ENCODE measurements at places on chromosomes 13 and 19.

DNA sequence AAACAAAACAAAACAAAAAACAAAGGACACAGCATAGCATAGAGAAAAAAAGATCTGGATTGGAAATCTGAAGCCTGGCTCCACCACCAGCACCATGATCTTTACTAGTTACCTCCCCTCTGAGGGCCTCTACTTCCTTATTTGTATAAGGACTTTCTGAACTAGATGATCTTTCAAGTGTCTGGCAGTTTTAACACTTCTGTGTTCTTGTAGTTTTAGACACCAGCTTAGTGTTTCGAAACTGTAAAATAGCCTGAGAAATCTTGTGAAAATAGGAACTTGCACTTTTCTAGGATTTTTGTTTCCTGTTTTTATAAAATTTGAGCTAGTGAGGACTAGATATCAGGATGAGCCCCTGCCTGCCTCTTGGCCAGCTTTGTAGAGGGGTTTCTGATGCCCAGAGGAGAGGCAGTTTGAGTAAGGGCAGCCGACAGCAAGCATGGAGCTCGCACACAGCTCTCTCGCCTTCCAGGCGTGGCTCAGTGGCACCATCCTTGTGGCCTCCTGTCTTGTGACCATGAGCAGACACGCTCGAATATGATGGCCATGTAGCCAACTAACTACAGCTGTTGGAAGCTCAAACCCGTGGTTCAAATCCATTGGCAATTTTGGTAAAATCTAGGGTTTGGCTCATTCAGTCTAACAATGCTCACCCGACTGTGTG is 319.0 kb downstream of the KCNRG start:
- no peak overlapping the region for H3K27ac ChIP-seq
- no peak for DNase-seq
- no peak overlapping the region for H3K4me3 ChIP-seq
- H3K4me1 ChIP-seq: no peaks in the 10 kb centered on the region
- no peaks in the 10 kb centered on the region for H3K36me3 ChIP-seq

GRCh38 chr19:13079542-13079986 is 23.1 kb downstream of the LYL1 start:
- DNase-seq: no peak
- no peaks in the 10 kb centered on the region for H3K27me3 ChIP-seq
- peaks cover 5% of the 10 kb centered on the region for H3K4me1 ChIP-seq
- no peak overlapping the region for H3K27ac ChIP-seq
- no peaks in the 10 kb centered on the region for H3K36me3 ChIP-seq

DNA sequence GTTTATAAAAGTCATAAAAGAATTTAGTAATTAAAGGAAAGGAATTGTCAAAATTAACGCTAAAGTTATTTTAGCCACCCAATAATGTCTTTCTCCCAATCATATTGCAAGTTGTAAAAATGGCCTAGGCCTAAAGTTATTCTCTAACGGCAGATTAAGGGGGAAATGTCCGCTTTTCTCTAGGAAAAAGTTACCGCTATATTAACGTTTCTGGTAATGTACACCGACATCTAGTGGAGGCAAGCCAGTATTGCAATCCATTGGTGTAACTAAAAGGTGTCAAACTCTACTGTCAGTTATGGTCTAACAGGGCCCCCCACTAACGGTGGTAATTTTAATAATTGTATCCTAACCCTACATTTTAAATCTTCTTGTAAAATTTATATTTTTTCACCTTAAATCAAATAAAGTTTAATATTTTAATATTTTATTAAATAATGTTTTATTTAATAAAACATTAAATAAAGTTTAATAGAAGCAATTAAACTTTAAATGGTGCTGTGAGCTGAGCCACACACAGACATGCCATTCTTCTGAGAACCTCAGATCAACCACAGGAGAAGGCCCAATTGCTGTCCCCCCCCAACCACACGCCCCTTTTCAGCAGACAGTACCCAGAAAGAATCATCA is 35.9 kb upstream of the ZSCAN5A start:
- no peak overlapping the region for H3K4me3 ChIP-seq
- no peaks in the 10 kb centered on the region for H3K4me1 ChIP-seq
- peak; percentile 60 for DNase-seq
- no peaks in the 10 kb centered on the region for H3K36me3 ChIP-seq
- no peak overlapping the region for H3K27ac ChIP-seq
- H3K27me3 ChIP-seq: no peaks in the 10 kb centered on the region

GRCh38 chr19:17889609-17890214 is 18.0 kb downstream of the SLC5A5 start:
- H3K4me3 ChIP-seq: no peak overlapping the region
- DNase-seq: peak; percentile 74
- no peak overlapping the region for H3K27ac ChIP-seq

DNA sequence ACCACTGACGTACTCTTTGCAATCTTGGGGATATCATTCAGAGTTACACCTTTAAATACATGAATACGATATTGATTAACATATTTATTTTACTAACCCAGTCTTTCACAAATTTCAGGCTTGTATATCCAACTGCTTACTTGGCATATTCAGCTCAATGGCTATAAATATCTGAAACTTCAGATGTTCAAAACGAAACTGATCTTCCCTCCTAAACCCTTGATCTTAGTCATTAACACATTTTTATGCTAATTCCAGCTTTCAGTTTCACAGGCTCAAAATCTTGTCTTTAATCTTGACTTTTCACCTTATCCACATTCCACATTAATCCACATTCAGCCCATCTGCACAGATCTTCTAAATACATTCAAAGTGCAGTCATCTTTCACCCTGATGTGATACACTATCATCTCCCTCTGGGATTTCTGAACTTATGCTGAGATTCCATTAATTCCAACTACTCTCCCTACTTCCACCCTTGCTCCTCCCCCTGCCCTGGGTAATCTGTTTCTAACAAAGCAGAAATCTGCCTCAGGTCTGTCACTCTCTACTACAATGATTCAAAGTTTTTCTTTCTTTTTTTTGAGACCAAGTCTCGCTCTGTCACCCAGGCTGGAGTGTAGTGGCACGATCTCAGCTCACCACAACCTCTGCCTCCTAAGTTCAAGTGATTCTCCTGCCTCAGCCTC is 387.2 kb downstream of the GPC5 start:
- no peaks in the 10 kb centered on the region for H3K27me3 ChIP-seq
- H3K27ac ChIP-seq: no peak overlapping the region
- no peaks in the 10 kb centered on the region for H3K36me3 ChIP-seq
- peak; percentile 45 for DNase-seq
- no peak overlapping the region for H3K4me3 ChIP-seq

GRCh38 chr19:38519168-38519567 is 85.7 kb downstream of the RYR1 start:
- DNase-seq: no peak
- H3K27ac ChIP-seq: no peak overlapping the region
- no peak overlapping the region for H3K4me3 ChIP-seq
- no peaks in the 10 kb centered on the region for H3K4me1 ChIP-seq
- H3K36me3 ChIP-seq: no peaks in the 10 kb centered on the region
- H3K27me3 ChIP-seq: no peaks in the 10 kb centered on the region

DNA sequence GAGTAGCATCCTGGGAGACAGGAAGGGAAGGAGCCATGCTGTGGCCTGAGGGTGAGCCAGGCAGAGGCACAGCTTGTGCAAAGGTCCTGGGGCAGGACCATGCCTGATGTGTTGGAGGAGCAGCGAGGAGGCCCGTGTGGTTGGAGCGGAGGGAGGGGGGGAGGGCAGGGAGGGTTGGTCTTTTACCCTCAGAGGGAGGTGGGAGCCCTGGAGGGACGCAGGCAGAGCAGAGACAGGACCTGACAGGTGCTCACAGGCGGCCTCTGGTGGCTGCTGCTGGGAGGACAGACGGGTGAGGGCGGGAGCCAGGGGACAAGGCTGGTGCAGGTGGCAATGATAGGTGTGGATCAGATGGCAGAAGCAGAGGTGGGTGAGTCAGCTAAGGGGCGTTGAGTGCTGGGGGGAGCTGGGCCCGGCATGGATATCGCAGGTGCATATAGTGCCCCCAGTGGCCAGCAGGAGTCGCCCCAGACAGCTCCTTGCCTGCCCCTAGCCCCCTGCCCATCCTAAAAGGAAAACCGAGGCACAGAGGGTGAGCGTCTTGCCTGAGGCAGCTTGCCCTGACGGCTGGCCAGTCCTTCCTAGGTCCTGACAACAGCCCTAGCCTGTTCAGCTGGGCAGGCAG is 9.8 kb upstream of the GNA15 start:
- no peaks in the 10 kb centered on the region for H3K36me3 ChIP-seq
- no peaks in the 10 kb centered on the region for H3K27me3 ChIP-seq
- H3K27ac ChIP-seq: no peak overlapping the region
- H3K4me1 ChIP-seq: no peaks in the 10 kb centered on the region
- no peak overlapping the region for H3K4me3 ChIP-seq

GRCh38 chr13:109667807-109668291 is 118.5 kb downstream of the IRS2 start:
- no peaks in the 10 kb centered on the region for H3K27me3 ChIP-seq
- DNase-seq: peak; percentile 31
- H3K4me3 ChIP-seq: no peak overlapping the region
- no peaks in the 10 kb centered on the region for H3K36me3 ChIP-seq
- no peak overlapping the region for H3K27ac ChIP-seq

- H3K27ac ChIP-seq: no peak overlapping the region
- H3K4me3 ChIP-seq: no peak overlapping the region
- H3K27me3 ChIP-seq: no peaks in the 10 kb centered on the region
- no peaks in the 10 kb centered on the region for H3K36me3 ChIP-seq
- H3K4me1 ChIP-seq: no peaks in the 10 kb centered on the region
- DNase-seq: peak; percentile 57
These were observed 362.9 kb upstream of the PCDH20 start for GRCh38 chr13:61778531-61778930.

DNA sequence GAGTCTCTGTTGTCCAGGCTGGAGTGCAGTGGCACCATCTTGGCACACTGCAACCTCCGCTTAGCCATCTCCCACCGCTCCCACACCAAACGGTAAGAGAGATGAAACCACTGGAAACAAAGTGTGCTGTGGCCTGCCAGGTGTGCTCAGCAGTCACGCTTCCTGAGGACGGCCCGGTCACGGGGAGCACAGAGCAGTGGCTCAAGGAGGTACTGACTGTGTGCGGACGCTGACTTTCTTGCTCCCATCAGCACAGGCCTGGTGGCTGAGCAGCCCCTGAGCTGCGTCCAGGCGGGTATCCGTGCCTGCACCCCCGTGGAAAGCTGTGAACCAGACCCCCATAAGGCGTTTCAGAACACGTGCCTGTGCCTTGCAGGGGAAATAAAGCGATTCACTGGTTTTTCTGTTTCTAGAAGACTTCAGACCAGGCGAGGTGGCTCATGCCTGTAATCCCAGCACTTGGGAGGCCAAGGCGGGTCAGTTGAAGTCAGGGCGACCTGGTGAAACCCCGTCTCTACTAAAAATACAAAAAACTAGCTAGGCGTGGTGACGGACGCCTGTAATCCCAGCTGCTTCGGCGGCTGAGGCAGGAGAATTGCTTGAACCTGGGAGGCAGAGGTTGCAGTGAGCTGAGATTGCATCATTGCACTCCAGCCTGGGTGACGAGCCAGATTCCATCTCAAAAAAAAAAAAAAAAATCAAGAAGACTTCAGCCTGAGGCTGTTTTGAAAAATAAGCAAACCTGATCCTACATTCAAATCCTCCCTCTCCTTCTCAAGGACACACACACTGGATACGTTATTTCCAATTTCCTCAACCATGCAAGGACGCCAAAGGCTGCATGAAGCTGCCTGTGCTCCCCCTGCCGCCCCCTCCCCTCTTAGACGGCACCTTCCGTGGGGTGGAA is 25.5 kb downstream of the ADPRHL1 start:
- H3K4me3 ChIP-seq: no peak overlapping the region
- H3K27me3 ChIP-seq: no peaks in the 10 kb centered on the region
- H3K36me3 ChIP-seq: no peaks in the 10 kb centered on the region
- H3K27ac ChIP-seq: no peak overlapping the region
- no peak for DNase-seq

- no peak overlapping the region for H3K27ac ChIP-seq
- H3K4me3 ChIP-seq: no peak overlapping the region
- DNase-seq: peak; percentile 20
- peaks cover 2% of the 10 kb centered on the region for H3K4me1 ChIP-seq
These were observed 238.2 kb downstream of the B3GLCT start for GRCh38 chr13:31437975-31438374.

DNA sequence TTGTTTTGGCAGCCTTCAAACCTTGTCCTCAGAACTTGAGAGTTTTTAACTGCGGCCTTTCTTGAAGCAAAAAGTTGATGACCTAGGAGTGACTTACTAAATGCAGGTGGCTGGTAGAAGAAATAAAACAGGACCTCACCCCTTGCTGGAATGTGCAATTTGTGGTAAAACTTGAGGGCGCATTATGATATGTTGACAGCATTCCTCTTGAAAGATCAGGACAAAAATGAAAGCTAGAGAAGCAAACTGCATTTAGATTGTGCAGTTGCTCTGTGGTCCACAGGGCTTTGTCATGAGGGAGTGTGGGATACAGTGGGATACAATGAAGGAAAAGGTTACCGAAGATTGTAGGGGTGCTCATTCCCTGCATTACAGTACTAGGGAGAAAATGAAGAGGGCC is 504.2 kb downstream of the GPC6 start:
- H3K4me1 ChIP-seq: no peaks in the 10 kb centered on the region
- no peak for DNase-seq
- H3K27me3 ChIP-seq: no peaks in the 10 kb centered on the region
- no peaks in the 10 kb centered on the region for H3K36me3 ChIP-seq
- no peak overlapping the region for H3K27ac ChIP-seq

DNA sequence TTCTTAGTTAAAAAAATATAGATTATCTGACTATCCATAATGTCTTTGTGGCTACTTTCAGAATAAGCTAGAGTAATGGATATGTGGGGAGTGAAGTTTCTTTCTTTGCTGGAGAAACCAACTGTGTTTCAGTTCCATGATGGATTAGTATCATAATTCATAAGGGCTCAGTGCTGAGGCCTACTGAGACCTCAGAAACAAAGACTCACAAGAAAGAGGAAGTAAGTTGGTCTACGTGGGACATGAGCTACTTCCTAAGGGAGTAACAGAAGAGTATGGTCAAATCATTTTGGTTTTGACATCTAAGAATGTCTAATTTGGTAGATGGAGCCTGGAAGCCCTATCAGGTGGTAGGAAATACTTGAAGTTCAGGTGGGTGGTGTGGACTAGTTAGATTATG is 99.0 kb upstream of the HTR2A start:
- no peak overlapping the region for H3K4me3 ChIP-seq
- H3K4me1 ChIP-seq: no peaks in the 10 kb centered on the region
- H3K36me3 ChIP-seq: no peaks in the 10 kb centered on the region
- no peak for DNase-seq
- H3K27ac ChIP-seq: no peak overlapping the region

DNA sequence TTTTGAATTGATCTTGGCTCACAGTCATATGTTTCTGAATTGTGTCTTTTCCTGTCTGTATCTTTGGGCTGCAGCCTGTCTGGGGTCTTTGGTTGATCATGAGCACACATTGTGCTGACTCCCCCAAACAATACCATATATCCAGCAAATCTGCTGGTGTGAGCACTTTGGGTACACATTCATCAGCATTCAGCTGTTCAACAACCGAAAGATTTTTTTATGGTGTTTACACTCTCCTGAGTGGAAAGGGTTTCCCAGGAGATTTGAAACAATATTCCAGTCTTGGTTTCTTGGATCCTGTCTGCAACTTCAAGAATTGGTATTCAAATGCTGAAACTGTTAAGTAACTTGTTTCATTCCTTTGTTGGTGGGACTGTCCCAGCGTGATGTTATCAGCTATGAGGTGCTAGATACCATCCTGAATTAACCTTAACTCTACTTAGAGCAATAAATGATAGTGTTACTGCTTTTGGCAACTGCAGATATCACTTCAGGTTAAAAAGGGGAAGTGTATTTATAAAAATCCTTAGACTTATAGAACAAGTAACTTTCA is 78.4 kb upstream of the DIAPH3 start:
- H3K4me1 ChIP-seq: peaks cover 14% of the 10 kb centered on the region
- H3K36me3 ChIP-seq: no peaks in the 10 kb centered on the region
- H3K4me3 ChIP-seq: no peak overlapping the region
- peak; percentile 91 for DNase-seq
- no peaks in the 10 kb centered on the region for H3K27me3 ChIP-seq
- peak overlapping the region; percentile 52 for H3K27ac ChIP-seq
